ENCODE measurements at places on chromosomes 16 and 17.

DNA sequence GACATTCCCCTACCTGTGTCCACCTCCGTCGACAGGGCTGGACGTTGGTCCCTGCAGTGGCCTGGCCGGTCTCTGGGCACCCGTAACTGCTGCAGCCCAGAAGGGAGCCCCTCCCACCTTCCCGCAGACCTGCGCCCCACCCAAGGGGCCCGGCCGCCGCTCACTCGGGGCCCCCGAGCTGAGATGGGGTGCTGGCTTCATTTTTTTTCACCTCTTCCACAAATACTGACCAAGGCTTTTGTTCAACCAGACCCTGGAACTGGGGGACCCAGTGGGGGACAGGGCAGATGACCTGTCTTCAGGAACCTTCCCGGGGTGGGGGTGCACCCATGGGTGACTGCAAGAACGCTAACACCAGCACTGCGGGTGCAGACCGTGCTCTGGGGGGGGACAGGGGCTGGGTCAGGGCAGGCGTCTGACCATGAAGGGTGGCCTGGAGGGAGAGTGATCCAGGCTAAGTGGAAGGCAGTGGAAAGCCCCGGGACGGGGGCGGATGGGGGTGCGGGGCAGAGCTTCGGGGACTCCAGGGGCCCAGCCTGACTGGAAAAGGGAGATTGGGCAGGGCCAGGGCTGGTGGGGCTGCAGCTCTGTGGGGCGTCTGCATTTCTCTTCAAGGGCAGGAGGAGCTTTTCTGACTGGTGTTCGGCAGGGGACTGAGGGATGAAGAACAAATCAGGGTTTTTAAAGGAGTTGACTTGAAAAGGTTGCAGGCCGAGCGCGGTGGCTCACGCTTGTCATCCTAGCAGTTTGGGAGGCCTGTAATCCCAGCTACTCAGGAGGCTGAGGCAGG lies 42.3 kb downstream of the SLC7A5 start:
- DNase-seq = no peak

- DNase-seq = no peak
Observed at GRCh38 chr17:45364531-45365390, 47.9 kb upstream of the MAP3K14 start.

DNA sequence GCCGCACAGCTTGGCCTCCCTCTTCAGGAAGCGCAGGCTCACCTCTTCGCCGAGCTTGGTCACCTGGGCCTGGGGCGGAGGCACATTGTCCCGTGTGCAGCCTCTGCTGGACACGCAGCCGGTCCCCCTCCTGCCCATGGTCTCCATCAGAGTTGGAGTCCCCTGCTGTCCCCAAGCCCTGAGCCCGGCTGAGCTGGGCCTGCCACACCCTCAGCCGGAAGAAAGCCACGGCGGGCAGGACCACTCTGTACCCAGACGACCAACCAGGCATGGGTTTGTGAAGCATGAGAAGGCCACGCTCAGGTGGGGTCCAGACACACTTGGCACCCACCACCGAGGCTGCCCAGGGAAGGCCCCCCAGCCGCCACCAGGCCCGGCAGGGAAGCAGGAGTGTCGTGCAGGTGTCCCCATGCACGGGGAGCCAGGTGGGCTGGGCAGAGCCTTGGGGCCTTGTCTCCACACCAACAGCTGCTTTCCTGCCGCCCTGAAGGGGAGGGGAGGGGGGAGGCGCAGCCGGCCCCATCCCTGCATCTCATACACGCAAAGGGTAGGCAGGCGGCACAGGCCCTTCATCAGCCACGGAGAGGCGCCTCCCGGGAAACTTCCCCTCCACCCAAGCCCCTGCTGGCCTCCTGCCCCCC lies 5.2 kb downstream of the CCDC154 start:
- no peak for DNase-seq

- DNase-seq = peak; percentile 22
Observed at GRCh38 chr17:43766413-43767052, 7.9 kb upstream of the SOST start.

- DNase-seq = peak; percentile 57
Observed at GRCh38 chr17:41308251-41308917, 725 bp downstream of the KRTAP16-1 start.

- no peak for DNase-seq
Observed at GRCh38 chr17:41919840-41920579, 1.3 kb upstream of the ACLY start.

GRCh38 chr17:61465550-61466237 lies 13.5 kb downstream of the TBX4 start:
- DNase-seq = no peak

DNA sequence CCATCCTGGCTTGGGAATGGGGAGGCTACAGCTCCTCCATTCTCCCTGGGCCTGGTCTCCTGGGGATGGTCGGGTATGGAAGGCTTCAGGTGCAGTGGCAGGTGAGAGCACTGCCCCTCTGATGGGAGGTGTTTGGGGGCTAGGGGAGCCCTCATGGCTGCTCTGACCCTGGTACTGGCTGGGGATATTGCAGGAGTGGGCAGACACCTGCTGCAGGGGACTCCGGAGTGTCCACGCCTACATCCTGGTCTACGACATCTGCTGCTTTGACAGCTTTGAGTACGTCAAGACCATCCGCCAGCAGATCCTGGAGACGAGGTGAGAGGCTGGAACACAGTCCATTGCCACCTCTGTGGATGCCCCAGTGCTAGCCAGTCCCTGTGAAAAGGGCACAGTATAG lies 8.8 kb downstream of the RASL10B start:
- DNase-seq = no peak

DNA sequence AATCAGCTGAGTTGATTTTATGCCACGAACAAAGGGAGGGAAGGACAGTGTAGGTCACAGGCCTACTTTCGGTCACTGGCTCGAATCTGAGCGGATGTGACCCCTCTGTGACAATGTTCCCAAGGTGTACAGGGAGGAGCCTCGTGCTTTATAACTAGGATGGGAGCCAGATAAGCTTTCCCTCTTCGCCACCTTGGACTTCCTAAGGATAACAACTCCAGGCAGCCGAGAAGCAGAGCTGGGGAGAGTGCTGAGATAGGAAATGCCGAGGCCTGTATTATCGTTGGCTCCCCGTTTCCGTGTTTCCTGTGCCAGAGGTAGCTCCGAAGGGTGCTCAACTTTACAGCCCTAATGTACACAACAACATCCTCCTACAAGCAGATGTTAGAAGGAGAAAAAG lies 217.8 kb upstream of the IRX3 start:
- DNase-seq = no peak

- DNase-seq = no peak
Observed at GRCh38 chr17:17164676-17165075, 41.5 kb downstream of the PLD6 start.

- DNase-seq = no peak
Observed at GRCh38 chr17:80327518-80327917, 66.9 kb downstream of the RNF213 start.

DNA sequence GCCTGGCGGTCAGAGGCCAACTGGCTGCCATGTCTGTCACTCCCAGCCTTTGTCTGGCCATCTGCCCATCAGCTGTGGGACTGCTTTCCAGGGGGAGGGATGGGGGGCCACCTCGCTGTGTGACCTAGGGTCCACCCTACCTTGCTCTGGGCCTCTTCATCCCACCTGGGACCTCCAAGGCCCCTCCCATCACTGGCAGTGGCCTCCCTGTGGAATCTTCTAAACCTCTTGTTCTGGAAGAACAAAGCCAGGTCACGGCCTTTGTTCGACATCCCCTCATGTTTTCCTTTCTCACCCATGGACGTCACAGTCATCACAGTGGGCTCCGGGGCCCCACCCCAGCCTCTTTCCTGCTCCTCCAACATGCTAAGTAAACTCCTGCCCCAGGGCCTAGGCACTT lies 24.0 kb downstream of the SPNS2 start:
- DNase-seq = no peak

DNA sequence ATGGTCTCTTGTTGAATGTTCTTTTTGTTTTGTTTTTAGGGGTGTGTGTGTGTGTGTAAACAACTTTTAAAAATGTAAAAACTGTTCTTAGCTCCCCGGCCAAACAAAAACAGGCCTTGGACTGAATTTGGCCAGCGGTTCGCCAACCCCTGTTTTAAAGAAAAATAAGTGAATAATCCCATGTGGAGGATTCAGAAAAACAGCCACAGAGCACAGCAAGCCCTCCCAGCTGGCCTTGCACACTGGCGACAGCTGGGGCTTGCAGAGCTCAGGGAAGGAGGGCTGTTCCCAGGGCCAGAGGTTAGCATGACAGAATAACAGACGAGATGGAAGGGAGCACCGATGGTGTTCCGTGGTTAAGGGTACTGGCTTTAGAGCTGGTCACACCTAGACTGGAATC lies 39.0 kb downstream of the EMP2 start:
- no peak for DNase-seq

GRCh38 chr17:62592341-62593099 lies 35.0 kb upstream of the MRC2 start:
- no peak for DNase-seq

GRCh38 chr16:3007059-3007956 lies 5.4 kb upstream of the CLDN9 start:
- DNase-seq = no peak

DNA sequence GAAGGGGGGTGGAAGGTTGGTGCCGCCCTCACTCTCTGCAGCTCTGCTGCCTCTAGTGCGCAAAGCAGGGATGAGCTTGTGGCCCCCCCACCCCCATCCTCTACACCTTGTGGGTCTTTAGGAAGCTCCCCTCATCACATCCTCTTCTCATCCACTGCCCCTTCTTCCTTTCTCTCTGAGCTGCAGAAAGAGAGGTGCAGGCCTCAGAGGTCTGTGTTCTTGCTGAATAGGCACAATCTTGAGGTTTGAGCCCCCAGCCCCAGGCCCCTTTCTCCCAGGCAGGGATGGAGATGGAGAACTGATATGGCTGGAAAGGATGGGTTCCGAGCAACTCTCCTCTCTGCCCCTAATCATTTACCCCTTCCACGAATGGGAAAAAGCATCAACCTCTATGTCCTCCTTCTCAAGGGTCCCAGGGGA lies 2.6 kb downstream of the CACNA1G start:
- no peak for DNase-seq

GRCh38 chr16:30775131-30775391 lies 11.9 kb downstream of the ZNF629 start:
- DNase-seq = no peak

GRCh38 chr17:68613739-68614298 lies 12.7 kb upstream of the FAM20A start:
- no peak for DNase-seq

GRCh38 chr17:82334622-82335394 lies 1.2 kb upstream of the SECTM1 start:
- DNase-seq = no peak

DNA sequence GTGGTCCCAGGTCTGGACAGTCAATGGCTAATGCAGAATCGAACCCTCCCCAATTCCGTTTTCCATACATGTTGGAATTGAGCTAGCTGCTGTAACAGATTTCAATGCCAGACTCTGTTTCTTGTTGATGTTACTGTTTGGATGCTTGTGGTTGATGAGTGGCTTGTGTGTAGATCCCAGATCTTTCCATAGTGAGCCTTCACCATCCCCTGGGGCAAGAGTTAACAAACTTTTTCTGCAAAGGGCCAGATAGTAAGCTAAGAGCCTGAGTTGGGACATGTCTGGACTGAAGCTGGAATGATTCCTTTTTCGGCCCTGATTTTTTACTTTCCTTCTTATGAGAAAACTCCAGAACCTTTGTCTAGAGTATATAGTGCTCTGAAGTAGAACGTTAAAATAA lies 296.3 kb downstream of the CPPED1 start:
- DNase-seq = no peak

DNA sequence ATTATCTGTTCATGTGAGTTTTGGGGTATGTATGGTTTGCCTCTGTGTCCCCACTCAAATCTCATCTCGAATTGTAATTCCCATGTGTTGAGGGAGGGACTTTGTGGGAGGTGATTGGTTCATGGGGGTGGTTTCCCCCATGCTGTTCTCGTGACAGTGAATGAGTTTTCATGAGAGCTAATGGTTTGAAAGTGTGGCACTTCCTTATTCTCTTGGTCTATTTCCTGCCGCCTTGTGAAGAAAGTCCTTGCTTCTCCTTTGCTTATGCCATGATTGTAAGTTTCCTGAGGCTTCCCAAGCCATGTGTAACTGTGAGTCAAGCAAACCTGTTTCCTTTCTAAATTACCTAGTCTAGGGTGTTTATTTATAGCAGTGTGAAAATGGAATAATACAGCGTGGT lies 128.1 kb upstream of the HS3ST4 start:
- no peak for DNase-seq

GRCh38 chr17:29596811-29597210 lies 3.9 kb downstream of the ANKRD13B start:
- no peak for DNase-seq

DNA sequence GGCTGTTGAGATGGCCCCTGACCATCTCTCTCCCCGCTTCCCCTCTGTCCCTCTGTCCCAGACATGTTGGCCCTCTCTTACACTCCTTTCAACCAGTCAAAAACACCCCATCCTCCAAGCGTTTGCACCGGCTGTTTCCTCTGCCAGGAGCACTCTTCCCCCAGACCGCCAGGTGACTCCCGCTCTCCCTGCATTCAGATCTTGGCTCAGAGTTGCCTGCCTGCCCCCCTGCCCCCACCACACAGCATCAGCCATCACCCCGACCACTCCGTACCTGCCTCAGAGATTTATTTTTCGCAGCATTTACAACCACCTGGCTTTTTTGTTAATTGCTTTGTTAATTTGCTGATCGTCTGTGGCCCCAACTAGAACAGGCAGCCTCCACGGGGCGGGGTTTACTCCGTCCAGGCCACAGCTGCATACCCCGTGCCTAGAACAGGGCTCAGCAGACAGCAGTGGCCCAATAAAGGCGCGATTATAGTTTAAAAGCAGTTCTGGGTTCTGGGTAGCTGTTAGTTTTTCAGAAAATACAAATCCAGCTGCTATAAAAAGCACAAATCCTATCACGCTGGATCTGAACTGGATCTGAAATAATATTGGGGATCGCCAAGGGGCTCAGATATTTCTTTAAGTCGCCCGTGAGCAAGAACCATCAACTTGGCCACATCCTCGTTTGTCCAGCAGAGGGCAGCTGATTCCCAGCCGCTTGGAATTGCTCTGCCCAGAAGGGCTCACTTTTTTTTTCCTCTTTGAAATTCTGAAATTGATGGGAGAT lies 173.6 kb downstream of the IRF8 start:
- DNase-seq = no peak
